ENCODE measurements at places on chromosomes 3 and 15.

GRCh38 chr15:101054991-101055390, 135.8 kb downstream of the LRRK1 start:
- DNase-seq: no peak

DNA sequence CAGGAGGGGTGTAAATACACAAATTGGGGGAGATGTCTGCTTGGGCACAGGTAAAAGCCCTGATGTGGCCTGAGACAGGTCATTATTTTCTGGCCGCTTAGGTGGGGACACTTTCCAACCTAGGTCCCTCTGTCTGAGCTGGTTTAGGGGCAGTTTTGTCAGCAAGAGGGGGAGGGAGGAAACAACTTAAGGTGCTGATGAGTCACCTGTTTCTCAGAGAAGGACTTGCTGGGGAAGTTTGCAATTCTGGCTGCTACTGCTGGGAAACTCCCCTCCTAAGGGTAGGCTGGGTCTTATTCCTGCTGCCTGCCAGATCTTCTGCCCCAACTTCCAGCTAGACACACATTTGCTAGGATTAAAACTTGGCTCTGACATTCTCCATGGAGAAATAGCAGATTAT, 4.8 kb upstream of the RHOV start:
- no peak for DNase-seq

GRCh38 chr3:49650177-49650576, 24.0 kb upstream of the APEH start:
- no peak for DNase-seq

DNA sequence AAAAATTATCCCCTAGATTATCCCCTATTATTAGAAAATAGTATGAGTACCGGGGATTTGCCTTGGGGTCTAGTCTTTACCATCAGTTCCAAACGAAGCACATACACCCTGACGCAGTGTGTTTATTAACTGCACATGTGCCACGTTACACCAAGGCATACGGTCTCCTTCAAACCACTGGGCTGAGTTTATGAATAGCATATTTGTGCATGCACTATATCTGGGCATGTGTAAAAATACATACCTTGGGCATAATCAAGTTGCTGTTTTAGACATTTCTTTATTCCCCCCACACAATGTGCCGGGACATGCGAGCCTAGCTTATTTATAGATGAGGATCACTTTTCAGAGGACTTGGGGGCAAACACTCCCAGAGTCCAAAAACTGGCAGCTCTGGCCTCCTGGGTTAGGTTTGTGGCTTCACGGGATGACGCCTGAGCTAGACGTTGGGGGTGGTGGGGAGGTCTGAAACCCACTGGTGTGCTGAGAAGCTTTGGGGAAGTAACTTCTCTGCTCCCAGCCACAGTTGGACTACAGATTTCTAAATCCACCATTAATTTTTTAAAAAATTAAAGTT, 16.2 kb downstream of the IGDCC4 start:
- no peak for DNase-seq

DNA sequence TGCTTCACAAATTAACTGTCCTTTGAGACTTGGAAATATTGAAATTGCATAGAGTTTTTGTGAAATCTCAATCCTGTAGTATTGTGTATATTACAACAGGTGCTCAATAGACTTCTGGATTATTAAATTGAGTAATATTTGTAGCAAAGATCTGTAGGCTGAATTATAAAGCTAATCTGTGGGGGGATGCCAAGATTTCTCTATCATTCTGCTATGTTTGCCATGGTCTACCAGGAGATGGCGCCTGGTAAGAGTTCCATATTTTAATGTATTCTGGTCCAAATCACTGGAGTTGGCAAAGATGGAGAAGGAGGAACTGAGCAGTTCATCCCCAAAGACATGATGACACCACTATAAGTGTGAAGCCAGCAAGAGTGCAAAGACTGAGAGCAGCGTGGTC, 340.9 kb upstream of the TPRG1 start:
- no peak for DNase-seq

- DNase-seq: no peak
Measured at GRCh38 chr15:42080186-42080918, 14.0 kb downstream of the PLA2G4D start.

- no peak for DNase-seq
Measured at GRCh38 chr15:57747206-57747896, 40.8 kb downstream of the POLR2M start.

DNA sequence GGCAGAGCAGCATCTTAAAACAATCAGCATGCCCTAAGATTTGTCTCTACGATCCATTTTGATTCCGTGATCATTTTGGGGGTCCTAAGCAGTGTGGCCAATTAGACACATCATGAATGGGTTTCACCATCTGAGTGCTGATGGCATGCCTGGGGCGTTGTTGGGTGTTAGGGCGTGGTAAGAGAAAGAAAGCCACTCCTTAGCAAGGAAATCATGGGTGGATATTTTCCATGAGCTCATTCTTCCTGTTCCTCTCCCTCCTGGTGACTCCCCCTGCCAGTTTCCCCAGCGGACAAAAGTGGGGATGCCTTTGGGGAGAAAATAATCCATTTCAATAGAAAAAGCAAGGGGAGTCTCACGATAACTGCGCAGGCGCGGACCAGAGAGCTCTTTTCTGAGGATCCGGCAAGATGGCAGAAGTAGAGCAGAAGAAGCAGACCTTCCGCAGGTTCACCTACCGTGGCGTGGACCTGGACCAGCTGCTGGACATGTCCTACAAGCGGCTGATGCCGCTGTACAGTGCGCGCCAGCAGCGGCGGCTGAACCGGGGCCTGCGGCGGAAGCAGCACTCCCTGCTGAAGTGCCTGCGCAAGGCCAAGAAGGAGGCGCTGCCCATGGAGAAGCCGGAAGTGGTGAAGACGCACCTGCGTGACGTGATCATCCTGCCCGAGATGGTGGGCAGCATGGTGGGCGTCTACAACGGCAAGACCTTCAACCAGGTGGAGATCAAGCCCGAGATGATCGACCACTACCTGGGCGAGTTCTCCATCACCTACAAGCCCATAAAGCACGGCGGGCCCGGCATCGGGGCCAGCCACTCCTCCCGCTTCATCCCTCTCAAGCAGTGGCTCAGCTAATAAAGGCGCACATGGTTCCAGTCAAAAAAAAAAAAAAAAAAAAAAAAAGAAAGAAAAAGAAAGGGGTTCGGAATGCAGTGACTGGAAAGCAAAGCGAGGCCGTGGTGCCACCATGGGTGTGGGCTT, 301.8 kb downstream of the LRTM1 start:
- no peak for DNase-seq

GRCh38 chr3:141128126-141128777, 77.1 kb downstream of the SPSB4 start:
- no peak for DNase-seq

DNA sequence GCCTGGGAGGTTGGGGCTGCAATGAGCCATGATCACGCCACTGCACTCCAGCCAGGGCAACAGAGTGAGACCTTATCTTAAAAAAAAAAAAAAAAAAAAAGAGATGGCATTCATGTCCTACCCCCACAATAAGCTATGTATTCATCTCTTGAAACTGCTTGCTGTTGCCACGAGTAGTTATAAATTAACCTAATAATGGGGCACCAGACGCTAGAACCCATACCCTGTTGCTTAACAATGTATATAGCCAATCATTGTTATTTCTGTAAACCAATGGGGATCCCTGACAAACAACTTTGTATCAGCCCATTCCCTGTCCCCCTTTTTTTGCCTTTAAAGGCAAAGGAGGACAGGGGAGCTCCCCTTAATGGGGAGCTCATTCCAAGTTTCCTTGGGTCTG, 2.8 kb upstream of the LACTB start:
- no peak for DNase-seq

GRCh38 chr3:126517291-126517951, at the start of gene UROC1:
TSS of gene UROC1 (minus strand) at chr3:126517773. CDS start at chr3:126517719, 54 bp downstream.
- DNase-seq: no peak

DNA sequence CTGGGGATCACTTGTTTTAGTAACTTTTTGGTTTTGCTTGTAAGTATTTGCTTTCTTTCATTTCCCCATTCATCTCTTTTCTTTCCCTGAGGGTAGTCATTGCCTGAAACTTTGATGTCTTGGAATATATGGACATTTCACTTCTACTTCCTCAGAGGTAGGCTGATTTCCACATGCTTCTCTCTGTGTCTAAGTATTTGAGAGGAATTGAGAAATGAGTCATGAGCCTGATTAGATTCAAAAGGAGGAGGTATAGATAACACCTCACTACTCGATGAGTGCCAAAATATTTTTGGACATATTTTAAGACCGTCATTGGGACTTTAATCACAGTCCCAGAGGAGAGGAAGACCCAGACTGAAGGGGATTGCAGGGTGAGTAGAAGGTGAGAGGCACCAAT, 480.1 kb upstream of the SGO1 start:
- no peak for DNase-seq

GRCh38 chr3:55690726-55691125, 203.6 kb upstream of the WNT5A start:
- no peak for DNase-seq

DNA sequence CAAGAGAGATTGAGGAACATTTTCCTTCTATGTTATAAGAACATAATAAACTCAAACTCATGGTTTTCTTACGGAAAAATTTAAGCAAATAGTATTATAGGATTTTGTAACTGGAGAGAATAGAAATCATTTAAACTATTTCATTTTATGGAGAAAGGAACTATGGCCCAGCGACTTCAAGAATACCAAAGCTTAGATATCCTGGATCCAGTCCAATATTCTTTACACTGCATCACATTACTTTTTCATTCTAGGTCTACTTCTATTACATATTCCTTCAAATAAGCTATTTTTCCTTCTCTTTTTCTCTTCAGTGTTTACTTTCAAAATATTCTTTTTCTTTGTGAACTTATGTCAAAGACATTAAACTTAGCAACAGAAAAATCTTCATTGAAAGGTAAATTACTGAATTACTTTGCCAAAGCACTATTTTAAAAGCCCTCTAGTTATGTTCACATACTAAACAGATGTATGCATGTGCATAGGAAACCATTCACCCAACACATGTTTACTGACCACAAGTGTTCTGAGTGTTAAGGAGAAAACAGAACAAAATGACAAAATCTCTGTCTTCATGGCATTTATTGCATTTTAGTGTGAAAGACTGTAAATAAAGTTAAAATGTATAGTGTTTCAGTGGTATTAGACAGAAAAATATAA, 20.4 kb downstream of the KPNA4 start:
- DNase-seq: no peak

GRCh38 chr3:111733154-111733553, 125.9 kb upstream of the PHLDB2 start:
- no peak for DNase-seq

- DNase-seq: no peak
Measured at GRCh38 chr3:167318996-167319615, 61.0 kb downstream of the ZBBX start.

- no peak for DNase-seq
Measured at GRCh38 chr3:65988411-65989180, 50.1 kb downstream of the MAGI1 start.

DNA sequence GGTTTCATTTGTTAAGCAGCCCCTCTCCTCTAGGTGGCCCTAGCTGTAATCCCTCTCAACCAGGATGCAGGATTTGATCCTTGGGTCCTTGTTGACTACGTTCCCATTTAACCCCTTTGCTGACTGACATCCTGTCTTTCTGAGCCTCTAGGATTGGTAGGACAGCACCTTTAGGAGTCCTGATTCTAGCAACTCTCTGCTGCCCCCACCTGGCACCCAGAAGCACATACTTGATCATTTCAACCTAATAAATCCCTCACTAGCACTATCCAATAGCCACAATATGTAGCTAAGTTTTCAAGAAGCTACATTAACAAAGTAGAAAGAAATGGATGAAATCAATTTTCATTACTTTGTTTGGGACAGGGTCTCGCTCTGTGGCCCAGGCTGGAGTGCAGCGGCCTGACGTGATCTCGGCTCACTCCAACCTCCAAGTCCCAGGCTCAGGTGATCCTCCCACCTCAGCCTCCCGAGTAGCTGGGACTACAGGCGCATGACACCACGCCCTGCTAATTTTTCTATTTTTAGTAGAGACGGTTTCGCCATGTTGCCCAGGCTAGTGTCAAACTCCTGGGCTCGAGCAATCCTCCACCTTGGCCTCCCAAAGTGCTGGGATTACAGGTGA, 28.3 kb downstream of the RSL24D1 start:
- peak; percentile 13 for DNase-seq

DNA sequence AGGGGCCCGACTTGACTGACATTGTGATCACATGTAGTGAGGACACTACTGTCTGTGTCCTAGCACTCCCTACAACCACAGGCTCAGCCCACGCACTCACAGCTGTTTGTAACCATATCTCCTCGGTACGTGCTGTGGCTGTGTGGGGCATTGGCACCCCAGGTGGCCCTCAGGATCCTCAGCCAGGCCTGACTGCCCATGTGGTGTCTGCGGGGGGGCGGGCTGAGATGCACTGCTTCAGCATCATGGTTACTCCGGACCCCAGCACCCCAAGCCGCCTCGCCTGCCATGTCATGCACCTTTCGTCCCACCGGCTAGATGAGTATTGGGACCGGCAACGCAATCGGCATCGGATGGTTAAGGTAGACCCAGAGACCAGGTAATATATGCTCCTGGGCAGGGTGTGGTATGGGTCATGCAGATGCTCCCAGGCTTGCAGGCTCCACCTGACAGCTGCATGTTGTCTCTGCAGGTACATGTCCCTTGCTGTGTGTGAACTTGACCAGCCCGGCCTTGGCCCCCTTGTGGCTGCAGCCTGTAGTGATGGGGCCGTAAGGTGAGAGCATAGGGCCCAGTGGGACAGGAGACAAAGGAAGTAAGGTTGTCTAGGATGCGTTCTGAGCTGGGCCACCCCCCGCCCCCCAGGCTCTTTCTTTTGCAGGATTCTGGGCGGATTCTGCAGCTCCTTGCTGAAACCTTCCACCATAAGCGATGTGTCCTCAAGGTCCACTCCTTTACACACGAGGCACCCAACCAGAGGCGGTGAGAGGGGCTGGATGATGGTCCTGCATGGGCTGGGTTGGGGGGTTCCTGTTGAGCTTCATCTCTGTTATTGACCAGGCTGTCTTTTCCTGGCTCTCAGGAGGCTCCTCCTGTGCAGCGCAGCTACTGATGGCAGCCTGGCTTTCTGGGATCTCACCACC, 4.4 kb downstream of the DALRD3 start:
- DNase-seq: peak; percentile 48

DNA sequence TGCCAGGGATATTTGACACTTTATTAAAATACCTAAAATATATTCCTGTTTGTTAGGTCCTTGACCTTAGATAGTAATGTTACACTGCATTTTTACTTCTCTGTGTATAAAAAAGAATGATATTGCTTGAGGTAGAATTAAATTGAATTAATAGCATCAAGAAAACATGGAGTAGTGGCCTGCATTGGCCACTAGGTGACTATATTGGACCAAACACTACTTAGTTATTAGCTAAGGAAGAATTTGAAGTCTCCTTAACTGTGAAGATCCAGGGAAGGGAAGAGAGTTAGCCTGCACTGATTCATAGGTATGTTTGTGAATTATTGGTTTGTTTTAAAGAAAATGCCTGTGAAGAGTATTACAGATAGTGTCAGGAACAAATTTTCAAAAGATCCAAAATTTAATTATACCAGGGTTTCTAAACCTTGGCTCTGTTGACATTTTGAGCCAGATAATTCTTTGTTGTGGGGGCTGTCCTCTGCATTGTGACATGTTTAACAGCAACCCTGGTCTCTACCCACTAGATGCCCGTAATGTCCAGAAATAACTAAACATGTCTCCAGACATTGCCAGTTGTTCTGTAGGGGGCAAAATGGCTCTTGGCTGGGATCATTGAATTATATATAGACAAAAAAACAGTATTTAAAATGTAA, 103.6 kb upstream of the THSD4 start:
- no peak for DNase-seq

All from hematopoietic multipotent progenitor cell (in vitro differentiated cells).